Epithelial cell of prostate (primary cell): ENCODE measurements at places on chromosomes 13 and 19.

DNA sequence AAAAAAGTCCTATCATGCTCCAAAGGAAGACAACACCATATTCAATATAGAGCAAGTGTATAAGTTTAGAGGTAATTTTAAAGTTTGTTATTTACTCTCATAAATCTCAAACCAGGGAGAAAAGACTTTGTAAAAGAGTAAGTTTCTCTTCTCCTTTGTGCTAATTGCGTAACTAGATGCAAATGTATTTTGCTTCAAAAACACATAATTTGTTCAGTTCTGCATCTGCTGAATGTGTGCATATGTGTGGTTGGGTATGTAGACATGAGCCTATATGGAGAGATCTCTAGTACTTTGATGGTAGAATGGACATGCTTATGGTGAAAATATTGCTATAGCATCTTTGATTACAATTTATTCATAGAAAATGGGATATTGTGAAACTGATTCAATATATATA lies 17.8 kb upstream of the MIR17HG start:
- no peak for DNase-seq

GRCh38 chr13:85592211-85592610 lies 207.0 kb downstream of the SLITRK6 start:
- DNase-seq = no peak

DNA sequence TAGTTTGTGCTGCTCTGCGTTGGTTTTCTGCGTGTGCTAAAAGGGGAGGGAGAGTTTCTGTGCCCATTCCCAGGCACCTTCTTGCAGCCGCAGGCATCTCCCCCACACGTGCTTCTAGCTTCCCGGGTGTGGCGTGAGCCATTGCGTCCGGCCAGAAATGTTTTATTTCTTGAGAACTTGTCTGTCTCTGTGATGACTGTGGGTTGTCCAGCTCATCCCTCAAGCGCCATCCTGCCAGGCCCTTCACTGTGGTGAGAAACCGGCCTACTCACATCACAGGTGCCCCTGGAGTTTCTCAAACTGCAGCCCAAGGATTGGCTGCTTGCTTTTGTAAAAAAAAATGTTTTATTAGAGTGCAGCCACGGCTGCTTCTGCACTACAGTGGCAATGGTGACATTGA lies 24.2 kb downstream of the EPN1 start:
- DNase-seq = no peak

GRCh38 chr13:40460116-40460515 lies 206.3 kb downstream of the FOXO1 start:
- no peak for DNase-seq

DNA sequence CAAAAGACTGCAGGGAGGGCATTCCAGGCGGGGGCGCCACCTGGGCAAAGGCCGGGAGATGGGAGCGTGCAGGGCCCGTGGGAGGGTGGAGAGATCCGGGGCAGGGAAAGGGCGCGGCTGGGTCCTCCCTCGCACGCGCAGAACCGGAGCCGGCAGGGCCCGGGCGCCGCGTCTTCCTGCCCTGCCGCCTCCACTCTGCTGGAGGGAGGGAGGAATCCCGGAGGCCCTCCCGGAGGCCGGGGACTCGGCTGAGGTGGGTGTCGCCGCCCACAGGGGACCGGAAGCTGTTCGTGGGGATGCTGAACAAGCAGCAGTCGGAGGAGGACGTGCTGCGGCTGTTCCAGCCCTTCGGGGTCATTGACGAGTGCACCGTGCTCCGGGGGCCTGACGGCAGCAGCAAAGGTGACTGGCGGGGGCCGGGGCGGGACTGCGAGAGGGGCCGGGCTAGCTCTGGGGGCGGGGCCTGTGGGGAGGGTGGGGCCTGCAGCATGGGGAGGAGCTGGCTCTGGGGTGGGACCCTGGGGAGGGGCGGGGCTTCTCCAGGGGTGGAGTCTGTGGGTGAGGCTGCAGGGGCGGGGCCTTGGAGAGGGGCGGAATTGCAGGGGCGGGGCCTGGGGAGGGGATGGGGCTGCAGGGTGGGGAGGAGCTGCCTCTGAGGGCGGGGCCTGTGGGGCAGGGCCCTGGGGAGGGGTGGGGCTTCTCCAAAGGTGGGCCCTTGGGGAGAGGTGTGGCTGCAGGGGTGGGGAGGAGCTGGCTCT lies 51.3 kb downstream of the CELF5 start:
- DNase-seq = no peak

DNA sequence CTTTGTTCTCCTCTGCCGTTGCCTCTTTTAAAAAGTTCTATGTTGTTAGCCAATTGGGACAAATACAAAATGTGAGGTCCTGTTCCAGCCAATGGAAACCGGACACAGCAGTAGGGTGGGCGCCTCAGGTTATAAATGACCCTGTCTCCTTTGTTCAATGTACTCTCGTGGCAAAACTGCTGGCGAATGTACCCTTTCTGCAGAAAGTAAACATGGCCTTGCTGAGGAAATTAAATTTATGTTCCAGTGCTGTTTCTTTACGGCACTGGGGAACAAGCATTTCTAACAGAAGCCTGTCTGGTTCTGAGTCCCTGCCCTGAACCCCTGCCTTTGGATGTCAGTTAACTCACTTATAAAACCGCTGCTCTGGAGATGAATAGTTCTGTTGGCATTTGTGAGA lies 140.7 kb downstream of the PCCA start:
- DNase-seq = no peak

GRCh38 chr19:4589579-4590410 lies 30.3 kb upstream of the SEMA6B start:
- DNase-seq = no peak

DNA sequence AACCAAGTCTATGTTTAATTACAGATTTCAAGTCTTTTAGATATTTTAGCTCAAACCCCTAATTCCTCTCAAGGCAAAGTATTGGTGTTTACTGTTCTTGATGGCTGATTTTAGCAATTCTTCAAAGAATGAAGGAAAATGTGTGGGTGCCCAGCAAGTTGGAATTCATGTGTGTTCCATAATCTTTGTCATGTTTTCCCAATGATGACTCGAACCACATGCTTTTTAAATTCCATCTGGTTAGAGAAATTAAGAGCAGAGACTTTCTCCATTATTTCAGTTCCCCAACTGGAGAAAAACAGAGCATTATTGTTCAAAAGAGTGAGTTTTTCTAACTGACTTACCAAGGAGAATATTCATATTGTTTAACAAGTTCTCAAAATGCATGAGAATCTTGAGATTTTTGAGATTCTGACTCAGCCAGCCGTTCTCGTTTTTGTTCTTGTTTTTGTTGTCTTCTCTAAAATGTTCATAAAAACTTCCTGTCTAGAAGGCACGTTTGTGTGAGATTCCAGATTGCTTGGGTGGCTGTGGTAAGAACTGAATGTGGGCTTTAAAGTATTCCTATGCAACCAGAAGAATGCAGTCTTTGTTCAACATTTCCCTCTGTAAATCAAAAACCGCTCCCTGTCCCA lies 404.7 kb downstream of the IRS2 start:
- no peak for DNase-seq

- no peak for DNase-seq
Observed at GRCh38 chr19:15551293-15552004, 43.1 kb downstream of the CYP4F22 start.

- no peak for DNase-seq
Observed at GRCh38 chr13:74575729-74576125, 441.5 kb upstream of the KLF12 start.
